ENCODE measurements at places on chromosomes 11 and 22. TPM values are rescaled to one million over a fixed set of nuclear protein-coding genes. Genes with fewer than 3 reads are reported as not detected.

CSNK2A3 gene
- 2.5 TPM for total RNA-seq

SHISAL1 gene
- total RNA-seq, result 25.8 TPM

TEAD1 gene
- total RNA-seq, result 22.1 TPM

BATF2 gene
- total RNA-seq, result not detected

STX5 gene
- 27.3 TPM for total RNA-seq

OR4C3 gene
- not detected for total RNA-seq

CTSF gene
- 46.2 TPM for total RNA-seq

TBX10 gene
- total RNA-seq, result not detected

RASGRP2 gene
- total RNA-seq, result 22.9 TPM

SCGB1D2 gene
- total RNA-seq, result not detected

OR2AT4 gene
- not detected for total RNA-seq

TUB gene
- 77.0 TPM for total RNA-seq
